ENCODE measurements at places on chromosomes 1 and 21.

- no peak for DNase-seq
These were observed 185.1 kb upstream of the ST6GALNAC5 start for GRCh38 chr1:76682138-76682537.

DNA sequence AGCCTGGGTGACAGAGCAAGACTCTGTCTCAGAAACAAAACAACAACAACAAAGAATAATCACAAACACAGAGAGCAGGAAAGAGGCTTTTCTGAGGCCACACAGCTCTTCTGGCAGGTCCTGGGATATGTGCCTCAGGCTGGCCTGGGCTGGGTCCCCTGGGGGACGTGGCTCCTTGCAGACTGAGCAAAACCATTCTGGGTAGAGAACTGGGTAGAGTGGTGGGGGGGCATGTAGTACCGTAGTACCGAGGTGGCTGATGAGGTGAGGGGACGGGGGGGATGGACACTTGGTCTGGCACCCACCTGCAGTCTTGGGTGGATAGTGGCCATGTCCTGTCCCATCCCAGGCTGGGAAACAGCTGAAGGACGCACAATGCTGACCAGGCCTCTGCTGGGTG, 6.0 kb downstream of the TMEM82 start:
- DNase-seq: no peak

- no peak for DNase-seq
These were observed 26.4 kb upstream of the SELENON start for GRCh38 chr1:25773441-25774125.

DNA sequence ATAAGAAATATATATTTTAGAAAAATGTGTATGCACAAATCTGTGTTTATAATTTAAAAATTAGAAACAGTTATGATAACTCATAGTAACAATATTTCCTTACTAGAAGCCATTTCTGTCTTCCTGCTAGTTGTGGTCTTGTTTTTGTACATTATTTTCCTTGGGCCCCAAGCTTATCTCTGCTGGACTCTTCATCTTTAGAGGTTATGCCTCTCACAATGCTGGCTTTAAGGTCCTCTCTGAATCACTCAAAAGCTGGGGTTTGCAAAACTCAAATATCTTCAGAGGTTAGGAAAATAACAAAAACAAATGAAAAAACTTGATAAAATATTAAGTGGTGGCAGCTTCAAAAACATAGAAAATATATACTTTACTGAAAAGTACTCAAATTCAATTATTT, 133.8 kb downstream of the PTPRC start:
- DNase-seq: no peak

DNA sequence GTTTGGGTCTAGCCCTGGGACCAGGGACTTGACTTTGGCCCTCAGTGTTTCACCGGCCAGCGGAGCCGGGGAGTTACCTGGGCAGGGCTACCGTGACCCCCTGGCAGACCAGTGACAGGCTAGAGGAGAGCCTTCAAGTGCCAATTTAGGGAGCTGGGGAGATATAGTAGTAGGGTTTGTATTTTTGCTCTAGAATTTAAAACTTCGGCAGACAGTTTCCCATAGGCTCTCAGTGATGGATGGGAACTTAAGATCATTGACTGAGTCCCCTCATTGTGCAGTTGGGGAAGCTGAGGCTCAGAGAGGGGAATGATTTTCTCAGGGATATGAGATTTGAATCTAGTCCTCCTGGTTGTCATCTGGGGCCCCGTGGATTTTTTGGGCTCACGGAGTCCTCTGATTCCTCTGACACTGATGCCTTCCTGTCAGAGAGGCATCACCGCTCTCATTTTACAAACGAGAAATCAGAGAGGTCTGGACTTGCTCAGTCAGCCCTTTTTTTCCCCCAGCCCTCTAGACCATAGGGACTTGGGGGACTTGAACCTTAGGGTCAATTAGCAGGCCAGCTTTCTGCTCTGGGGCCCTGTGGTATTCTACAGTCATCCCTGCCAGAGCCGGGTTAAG, 58.3 kb upstream of the ACOT11 start:
- no peak for DNase-seq

DNA sequence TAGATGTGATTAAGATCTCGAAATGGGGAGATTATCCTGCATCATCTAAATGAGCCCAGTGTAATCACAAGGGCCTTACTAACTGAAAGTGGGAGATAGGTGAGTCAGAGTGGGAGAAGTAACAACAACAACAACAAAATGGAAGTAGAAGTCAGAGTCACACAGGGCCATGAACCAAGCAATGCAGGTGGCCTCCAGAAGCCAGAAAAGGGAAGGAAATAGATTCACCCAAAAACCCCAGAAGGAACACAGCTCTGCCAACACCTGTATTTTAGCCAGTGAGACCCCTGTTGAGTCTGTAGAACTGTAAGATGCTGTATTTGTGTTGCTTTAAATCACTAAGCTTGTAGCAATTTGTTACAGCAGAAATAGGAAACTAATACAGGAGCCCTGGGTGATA, 4.1 kb downstream of the TAGLN2 start:
- no peak for DNase-seq

- no peak for DNase-seq
These were observed 30.1 kb upstream of the PARP1 start for GRCh38 chr1:226438007-226438406.

GRCh38 chr1:185991266-185991665, 257.1 kb downstream of the HMCN1 start:
- no peak for DNase-seq

- DNase-seq: no peak
These were observed 44.7 kb downstream of the ABCG1 start for GRCh38 chr21:42263591-42264131.

GRCh38 chr1:212819726-212820125, 27.7 kb downstream of the SPATA45 start:
- DNase-seq: no peak

DNA sequence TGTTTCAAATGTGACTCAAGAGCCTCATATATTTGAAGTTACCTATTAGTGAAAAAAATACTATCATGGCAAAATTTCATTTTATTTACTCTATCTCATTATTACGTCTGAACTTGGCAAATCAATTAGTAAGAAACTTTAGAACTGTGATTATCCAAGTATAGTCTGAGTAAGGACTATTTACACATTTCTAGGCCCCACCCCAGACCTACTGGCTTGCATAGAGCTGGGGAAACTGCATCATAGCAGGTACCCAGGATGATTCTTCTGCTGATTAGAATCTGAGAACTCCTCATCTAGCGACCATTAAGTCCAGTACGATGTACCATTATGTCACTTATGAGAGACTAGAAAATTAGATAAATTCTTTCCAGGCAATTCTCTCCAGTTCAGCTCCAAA, 20.1 kb downstream of the MCOLN3 start:
- no peak for DNase-seq

DNA sequence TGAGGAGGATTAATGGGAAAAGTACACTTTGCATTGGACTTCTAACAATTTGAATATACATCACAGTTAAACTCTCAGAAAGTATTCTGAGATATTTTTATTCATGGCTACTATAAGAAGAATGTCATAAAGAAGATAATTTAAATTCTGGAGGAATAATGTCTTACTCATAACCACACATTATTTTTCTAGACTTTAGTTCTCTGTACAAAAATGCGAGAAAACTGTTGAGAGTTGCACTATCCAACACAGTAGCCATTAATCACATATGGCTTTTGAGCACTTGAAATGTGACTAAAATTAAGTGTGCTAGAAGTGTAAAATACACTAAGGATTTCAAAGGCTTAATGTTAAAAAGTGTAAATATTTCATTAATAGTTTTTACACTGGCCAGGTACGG, 53.8 kb downstream of the CRB1 start:
- DNase-seq: no peak

DNA sequence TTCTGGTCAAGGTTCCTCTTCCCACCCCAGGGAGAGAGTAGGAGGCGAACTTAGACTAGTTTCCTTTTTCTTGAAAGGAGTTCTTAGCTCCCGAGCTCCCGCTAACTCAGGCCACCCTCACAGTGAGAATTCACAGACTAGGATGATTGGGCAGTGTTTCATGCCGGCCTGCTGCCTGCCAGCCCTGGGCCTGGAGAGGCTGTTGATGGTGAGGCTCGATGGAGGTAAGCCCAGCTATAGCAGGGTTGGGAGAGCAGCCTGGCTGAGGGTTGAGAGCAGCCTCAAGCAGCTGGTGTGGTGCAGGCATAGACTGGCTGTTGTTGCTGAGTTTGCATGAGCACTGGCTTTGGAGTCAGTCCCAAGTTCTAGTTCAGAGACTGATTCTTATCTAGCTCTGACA, 274.4 kb downstream of the MATN1 start:
- no peak for DNase-seq

DNA sequence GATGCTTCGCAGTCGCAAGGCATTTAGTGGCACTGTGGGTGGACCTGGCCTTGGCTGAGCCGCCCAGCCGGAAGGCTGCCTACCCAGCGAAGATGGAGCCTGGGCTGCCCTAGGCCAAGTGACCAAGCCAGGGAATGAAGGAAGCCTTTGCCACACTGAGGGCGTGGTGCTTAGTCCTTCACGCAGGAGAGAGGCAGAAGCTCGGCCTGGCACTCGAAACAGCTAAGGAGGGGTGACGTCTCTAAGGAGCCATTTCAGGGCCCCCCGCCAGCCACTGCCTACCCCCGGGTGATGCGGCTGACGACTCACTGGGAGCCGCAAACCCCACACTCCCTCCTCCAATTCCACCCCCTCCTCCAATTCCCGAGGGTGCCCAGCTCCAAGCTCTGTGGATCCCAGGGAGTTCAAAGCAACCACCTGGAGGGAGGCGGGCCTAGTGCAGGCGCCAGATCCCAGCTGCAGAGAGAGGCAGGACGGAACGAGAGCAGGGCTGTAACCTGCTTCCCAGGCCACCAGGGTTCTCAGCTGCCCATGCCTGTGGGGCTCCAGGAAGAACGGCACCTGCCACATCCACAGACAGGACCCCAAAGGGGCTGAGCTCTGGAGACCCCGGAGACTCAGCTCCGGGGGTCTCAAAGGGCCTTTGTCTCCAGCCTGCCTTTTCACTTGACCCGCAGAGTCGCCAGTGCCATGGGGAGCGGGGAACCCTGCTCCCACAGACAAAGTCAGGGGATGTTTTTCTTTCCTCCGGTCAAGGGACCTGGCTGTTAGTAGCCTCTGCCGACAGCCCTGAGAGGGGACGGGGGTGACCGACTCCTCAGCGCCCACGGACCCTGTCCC, 75.8 kb downstream of the ARHGEF16 start:
- no peak for DNase-seq
